Activated T-cell treated with anti-CD3 and anti-CD28 coated beads, Interleukin-2, amount 50 U/mL, for 72 hours (primary cell): ENCODE measurements at places on chromosomes 6 and 20. TPM values are rescaled to one million over a fixed set of nuclear protein-coding genes. Genes with fewer than 3 reads are reported as not detected.

EXOC2 gene
- total RNA-seq = 46.1 TPM

GRCh38 chr6:21045135-21045700 lies 511.0 kb downstream of the CDKAL1 start:
- H3K27ac ChIP-seq = peak overlapping the region; percentile 19
- DNase-seq = no peak
- H3K4me3 ChIP-seq = no peak overlapping the region
- H3K36me3 ChIP-seq = no peaks in the 10 kb centered on the region
- H3K4me1 ChIP-seq = no peaks in the 10 kb centered on the region

- H3K27me3 ChIP-seq = peaks cover 6% of the 10 kb centered on the region
- H3K27ac ChIP-seq = no peak overlapping the region
- no peak overlapping the region for H3K4me3 ChIP-seq
- no peak for DNase-seq
- peaks cover 6% of the 10 kb centered on the region for H3K4me1 ChIP-seq
These were observed 25.3 kb downstream of the MYT1 start for GRCh38 chr20:64189530-64189966.

- no peaks in the 10 kb centered on the region for H3K36me3 ChIP-seq
- H3K4me3 ChIP-seq = no peak overlapping the region
- H3K4me1 ChIP-seq = no peaks in the 10 kb centered on the region
- peaks cover 7% of the 10 kb centered on the region for H3K27me3 ChIP-seq
These were observed 250.2 kb downstream of the ZNF217 start for GRCh38 chr20:53343448-53343847.
